Fibroblast of villous mesenchyme (primary cell): ENCODE measurements at places on chromosomes 1 and 21.
A peak's percentile ranks its signal among the peaks of the same experiment; 100 is the strongest.

DNA sequence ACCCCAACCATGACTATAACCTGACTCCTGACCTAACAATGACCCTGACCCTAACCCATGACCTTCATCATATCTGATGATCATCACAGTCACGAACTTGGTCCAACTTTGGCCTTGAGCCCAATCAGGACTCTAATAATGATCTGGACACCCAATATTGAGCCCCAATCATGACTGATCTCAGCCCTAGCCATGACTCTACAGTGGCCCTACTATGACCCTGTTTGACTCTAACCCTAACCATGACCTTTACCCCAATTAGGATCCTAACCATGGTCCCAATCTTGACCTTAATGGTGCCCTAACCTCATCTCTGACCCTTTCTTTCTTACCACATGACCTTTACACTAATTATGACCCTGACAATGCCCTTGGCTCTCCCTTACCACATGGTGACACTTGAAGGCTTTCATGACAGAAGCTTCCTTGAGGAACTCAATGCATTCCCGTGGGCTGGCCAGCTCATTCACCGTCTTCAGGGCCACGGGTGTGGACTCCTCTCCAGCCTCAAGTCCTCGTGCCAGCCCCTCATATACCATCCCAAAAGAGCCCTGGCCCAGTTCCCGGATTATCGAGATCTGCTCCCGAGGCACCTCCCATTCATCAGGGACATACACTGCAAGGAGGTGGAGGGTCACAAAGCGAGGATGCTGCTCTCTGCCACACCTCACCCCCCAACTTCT lies 16.2 kb downstream of the INSRR start:
- DNase-seq, result no peak

DNA sequence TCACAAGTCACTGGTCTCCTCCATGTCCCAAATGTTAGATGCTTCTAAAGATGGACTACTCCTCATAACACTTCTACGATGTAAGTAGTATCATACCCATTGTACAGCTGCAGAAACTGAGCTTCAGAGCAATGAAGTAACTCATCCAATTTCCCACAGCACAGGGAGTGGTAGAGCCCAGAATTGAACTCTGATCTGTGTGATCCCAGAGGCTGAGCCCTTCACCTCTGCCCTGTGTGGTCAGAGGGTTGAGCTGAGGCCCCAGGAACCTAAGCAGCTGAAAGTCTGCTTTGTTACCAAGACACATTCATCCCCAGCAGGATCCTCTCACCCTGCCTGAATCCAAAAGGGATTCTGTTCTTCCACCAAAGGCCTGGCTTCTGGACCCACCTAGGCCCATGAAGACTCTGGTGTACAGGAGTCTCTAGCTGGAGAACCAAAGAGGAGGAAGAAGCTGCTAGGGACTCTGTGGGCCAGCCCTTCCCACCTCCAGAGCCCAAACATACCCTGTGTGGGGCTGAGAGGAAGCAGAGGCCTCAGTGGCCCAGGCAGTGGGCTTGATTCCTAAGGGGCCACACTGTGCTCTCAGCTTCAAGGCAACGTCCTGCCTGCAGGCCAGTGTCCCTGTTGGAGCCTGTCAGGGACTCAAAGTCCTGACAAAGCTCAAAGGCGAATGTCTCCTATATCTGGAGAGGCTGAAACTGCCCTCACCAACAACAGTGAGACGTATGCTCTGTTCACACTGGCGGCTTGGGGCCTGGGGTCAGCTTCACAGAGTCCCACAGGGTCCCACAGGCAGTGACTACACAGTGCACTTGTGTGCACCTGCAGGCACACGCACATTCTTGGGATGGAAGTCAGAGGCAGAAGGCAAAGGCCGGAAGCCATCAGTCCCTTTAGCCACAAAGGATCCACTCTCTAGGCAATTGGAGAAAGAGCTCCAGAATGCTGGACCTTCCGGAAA lies 40.4 kb upstream of the SLC30A1 start:
- DNase-seq, result no peak

DNA sequence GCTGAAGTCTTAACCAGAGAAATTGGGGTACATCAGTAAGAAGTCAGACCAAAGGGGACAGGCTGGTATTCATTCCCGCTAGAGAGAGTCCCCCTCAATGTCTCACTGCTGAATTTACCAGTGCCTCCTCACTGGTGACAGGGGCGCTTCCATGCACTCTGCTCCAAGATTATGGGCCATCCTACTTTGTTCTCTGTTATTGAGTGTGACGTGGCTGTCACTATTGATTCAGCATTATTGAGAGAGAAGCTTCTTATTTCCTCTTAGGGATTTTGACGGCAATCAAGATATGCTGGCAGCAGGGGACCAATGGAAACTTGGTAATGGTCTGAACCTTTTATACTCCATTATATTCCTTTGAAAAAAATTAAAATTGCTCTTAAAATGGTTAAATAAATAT lies 118.6 kb downstream of the SYF2 start:
- DNase-seq, result no peak

GRCh38 chr1:42674682-42675081 lies 7.5 kb upstream of the YBX1 start:
- no peak for DNase-seq

- no peak for DNase-seq
Measured at GRCh38 chr1:101005871-101006270, 19.7 kb downstream of the DPH5 start.

DNA sequence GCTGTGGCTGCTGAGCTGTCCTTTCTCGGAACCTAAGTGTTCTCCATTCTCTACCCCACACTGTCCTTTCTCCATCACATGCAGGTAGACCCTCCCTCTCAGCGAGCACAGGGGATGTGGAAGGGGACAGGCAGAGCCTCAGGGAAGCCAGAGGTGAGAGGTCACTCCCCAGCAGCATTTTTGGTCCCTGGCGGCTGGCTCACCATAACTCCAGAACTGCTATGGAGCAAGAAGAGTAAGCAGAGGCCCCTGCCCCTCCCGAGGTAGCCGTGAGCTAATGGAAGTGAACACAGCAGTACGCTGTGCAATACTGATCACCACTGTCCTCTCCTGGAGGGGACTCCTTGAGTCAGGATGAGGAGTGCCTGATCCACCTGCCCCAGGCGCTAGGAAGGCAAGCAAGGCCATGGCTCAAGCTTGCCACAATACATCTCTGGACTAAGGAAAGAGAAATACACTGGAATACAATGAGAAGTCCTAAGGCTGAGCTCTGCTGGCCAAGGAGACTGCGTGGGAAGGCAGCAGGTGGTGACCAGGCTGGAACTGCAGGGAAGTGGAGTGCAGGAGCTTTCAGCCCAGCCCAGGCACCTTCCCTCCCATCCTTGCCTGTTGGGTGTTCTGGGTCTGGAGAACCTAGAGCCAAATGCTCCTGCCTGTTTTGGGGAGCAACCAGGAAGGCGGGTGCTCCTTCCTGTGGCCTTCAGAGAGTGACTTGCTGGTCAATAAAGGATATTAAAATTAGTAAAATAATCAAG lies 96.2 kb downstream of the LAMC2 start:
- DNase-seq, result no peak

- no peak for DNase-seq
Measured at GRCh38 chr21:28489821-28490350, 502.8 kb downstream of the LTN1 start.

DNA sequence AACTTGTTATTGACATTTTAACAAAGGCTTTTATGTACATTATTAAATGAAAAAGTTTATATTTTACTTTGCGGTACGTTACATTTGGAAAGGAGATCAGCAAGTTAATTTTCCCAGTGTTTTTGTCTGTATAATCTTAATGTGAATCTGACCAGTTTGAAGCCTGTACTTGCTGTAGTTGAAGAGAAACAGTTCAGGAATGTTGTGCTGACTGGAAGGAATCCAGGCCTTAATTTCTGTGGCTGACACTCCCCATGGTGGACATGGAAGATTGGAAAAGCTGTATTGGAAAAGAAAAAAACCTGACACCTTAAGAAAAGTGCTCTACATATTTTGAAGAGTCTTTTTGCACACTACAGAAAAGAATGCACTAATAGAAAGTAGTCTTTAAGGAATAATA lies 15.5 kb downstream of the LEPR start:
- peak; percentile 75 for DNase-seq

GRCh38 chr1:165435801-165436200 lies 9.1 kb downstream of the RXRG start:
- DNase-seq, result no peak

DNA sequence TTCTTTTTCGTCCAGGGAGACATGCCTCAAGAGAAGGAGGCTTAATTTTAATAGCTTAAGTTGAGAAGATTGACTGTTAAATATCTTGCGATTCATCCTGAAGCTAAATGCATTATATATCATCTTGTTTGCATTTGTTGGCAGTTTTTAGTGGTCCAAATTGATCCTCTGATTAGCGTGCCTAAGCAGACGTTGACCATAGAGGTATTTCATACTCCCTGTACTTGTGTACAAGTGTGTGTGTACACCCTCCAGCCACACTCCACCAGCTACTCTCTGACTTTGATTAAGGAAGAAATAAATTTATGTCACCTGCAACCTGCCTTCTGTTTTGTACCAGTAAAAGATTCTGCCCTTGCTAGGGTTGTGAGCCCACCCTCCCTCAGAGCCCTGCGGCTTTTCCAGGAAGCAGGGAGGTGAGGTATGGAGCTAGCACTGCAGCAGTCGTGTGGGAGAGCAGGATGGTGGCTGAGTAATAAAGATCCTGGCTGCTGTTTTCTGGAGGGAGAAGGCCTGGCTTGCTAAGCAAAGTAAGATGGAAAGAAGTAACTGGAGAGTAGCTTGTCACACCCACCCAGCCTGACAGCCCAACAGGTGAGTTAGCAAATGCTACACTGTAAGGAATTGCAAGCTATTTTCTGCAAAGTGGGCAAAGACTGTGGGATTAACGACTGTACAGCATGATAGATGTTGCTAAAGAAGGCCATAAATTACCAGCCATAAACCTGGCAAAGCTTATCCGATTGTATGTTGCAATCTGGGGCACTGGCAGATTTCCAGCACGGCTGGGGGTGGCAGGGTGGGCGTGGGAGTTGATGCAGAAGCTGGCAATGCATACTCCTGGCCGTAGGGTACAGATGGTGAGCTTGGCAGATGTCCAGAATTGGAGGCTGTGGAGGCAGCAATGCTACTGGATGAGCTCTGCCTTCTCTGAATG lies 170.2 kb downstream of the TNR start:
- peak; percentile 56 for DNase-seq

DNA sequence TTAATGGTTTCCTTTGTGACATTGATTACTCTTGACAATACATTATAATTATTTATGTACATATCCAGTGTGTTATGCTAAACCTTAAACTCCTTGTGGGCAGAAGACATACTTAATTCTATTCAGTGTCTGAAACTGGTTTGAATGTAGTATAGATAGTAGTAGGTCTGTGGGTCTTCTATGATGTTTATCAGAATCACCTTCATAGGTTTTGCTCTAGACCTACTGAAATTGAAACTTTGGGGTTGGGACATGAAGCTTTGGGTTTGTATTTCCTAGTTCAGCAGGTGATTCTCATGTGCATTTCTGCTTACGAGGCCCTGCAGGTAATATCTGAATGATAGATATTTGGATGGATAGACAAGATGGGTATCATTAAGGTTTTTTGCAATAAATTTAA lies 48.6 kb downstream of the MIGA1 start:
- DNase-seq, result no peak

DNA sequence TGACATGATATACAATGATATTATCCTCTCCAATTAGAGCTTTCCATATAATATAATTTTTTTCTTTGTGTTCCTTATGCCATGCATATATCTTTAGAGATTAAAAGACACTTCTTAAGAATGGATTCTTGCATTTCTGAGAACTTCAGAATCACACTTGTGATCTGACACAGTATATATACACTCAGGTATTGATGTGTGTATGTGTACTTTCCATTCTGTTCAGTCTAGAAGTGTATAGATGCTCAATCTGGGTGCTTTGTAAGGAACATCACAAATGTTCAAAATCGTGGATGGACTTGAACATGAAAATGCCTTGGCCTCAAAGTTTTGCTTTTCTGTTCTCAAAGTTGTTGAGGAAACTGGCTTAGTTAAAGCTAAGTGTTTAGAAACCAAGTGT lies 102.7 kb downstream of the FGGY start:
- DNase-seq, result no peak

- DNase-seq, result no peak
Measured at GRCh38 chr1:157139052-157139715, 989 bp upstream of the ETV3 start.
